ENCODE measurements at places on chromosomes 1 and 21.

DNA sequence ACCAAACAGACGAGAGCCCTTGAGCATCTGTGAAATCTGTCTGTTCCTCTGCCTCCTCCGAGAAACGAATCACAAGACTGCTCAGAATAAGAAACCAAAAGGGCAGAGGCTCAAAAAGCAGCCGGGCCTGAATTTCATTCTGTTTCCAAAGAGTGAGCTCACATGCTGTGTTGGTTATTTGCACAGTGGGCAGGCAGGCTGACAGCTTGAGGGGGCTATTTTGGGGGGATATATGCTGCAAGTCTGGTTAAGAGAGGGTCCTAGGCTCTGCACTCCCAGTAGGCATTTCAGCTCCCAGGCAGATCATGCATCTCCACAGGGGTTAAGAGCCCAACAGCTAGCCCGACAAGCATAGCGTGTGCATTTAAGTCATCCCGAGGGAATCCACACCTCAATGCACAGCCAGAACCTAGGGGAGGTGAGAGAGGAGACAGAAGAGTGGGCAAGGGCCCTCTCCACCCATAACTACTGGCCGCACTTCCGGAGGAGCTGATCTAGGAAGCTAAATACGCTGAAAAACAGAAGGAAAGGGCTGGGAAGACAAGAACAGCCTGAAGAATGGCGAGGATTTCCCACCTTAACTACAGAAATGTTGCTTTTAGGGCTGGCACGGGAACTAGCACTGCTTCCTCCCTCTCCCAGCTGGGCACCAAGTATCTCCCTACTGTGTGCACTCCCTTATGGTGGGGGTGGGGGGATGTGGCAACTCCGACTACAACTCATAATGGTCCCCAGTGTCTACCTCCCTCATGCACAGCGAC, 3.7 kb downstream of the PGBD5 start:
- H3K27me3 ChIP-seq, result no peaks in the 10 kb centered on the region
- H3K4me1 ChIP-seq, result no peaks in the 10 kb centered on the region
- no peak overlapping the region for H3K27ac ChIP-seq
- no peak overlapping the region for H3K4me3 ChIP-seq

DNA sequence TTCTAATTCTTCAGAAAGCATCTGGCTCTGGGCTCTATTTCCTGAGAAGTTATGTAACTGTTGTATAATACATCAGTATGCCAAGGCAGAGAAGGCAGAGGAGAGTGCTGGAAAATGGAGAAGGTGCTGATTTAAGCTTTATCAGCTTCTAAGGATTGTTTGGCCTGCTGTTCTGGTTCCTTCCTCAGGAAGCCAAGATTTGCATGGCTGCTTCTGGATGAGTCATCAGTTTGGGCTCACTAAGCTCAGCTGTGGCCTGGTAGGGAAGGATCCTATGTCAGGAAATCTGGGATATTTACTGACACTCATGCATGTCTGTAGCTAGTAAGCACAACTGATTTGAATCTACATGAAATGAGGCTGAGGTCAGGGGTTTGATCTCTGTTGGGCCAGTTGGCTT, 73.2 kb upstream of the ADGRL4 start:
- no peaks in the 10 kb centered on the region for H3K36me3 ChIP-seq
- DNase-seq, result no peak
- H3K27me3 ChIP-seq, result no peaks in the 10 kb centered on the region
- H3K4me3 ChIP-seq, result no peak overlapping the region
- no peaks in the 10 kb centered on the region for H3K4me1 ChIP-seq
- no peak overlapping the region for H3K27ac ChIP-seq

DNA sequence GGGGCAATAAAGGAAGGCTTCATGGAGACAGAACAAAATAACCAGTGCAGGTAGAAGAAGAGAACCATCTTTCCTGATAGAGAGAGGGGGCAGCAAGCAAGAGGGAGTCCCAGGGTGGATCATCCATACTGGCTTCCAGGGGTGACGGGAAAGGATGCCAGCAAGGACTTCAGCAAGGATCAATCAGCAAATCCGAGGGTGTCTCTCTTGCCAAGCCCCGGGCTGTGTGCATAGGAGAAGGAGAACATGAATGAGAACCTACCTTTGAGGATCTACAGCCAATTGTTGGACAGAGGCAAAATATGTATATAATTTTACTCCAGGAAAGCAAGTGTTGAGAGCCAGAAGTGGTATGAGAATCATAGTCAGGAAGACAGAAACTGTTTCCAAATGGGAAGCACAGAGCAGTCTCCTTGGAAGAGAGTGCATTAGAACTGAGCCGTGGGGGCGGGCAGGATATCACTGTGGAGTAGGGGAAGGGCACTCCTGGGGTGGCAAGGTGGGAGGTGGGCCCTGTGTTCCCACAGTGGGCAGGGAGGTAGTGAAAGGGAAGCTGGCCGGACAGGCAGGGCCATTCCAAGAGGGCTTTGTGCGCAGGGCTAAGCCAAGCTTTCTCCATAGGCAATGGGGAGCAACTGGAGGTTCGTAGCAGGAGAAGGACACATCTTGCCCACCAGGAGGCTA, 1.1 kb upstream of the S100A9 start:
- no peaks in the 10 kb centered on the region for H3K36me3 ChIP-seq
- H3K27ac ChIP-seq, result no peak overlapping the region
- H3K4me3 ChIP-seq, result no peak overlapping the region
- no peak for DNase-seq

- DNase-seq, result no peak
- no peaks in the 10 kb centered on the region for H3K36me3 ChIP-seq
- H3K27ac ChIP-seq, result no peak overlapping the region
- no peak overlapping the region for H3K4me3 ChIP-seq
These were observed 13.6 kb downstream of the PCNX2 start for GRCh38 chr1:233281711-233282581.

DNA sequence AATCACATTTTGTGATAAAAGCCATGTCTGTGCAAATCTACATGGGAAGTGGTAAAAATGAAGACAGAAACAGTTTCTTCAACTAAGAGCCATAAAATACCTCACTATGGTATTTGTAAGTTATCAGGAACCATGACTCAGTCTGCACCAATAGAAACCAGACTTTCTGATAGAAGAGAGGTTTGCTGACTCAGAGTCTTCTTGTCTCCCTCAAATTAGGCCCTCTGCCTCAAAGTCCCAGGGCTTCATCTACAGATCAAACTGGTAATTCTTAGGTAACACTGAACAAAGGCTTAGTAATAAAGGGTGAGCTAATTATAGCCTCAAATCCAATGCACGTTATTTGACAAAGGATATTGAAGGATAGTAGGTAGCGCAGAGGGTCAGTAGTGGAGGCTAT, 30.9 kb upstream of the SSX2IP start:
- H3K4me3 ChIP-seq, result no peak overlapping the region
- H3K4me1 ChIP-seq, result no peaks in the 10 kb centered on the region
- H3K27ac ChIP-seq, result no peak overlapping the region

DNA sequence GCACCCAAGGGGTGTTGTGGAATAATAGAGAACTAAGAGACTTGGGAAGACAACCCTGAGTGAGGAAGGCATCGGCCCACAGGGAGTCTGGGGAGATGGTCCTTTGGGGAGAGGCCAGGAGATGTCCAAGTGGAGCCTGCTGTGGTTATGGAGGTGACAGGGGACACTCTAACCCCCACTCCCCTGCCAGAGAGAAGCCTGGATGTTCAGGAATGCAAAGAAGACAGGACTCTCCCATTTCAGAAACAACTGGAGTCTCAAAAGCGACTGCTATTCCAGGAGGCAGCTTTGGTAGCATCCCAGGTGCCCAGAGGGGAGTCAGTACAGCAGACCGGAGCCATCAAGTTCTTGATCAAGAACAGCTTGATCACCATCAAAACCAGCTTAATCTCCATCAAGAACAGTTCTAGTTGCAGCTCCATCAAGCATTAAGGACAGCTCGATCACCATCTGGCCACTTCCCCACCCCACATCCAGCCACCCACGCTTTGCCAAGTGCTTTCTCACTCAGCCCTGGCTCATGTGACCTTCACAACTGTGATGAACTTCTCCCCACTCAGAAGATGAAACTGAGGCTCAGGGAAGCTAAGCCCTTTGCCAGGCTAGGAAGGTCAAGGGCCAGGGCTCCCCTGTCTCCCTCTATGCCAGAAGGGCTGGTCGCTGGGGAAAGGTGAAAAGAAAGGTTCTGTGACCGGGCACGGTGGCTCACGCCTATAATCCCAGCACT, 743 bp downstream of the CD52 start:
- no peaks in the 10 kb centered on the region for H3K36me3 ChIP-seq
- no peak overlapping the region for H3K4me3 ChIP-seq
- no peaks in the 10 kb centered on the region for H3K27me3 ChIP-seq
- H3K27ac ChIP-seq, result no peak overlapping the region

GRCh38 chr1:27031235-27032118, 18.8 kb upstream of the TENT5B start:
- H3K4me3 ChIP-seq, result peak overlapping the region; percentile 45
- no peaks in the 10 kb centered on the region for H3K27me3 ChIP-seq
- H3K4me1 ChIP-seq, result peaks cover 13% of the 10 kb centered on the region
- peak overlapping the region; percentile 80 for H3K27ac ChIP-seq
- DNase-seq, result peak; percentile 63

GRCh38 chr1:67748630-67749029, 63.6 kb downstream of the GADD45A start:
- no peaks in the 10 kb centered on the region for H3K4me1 ChIP-seq
- no peaks in the 10 kb centered on the region for H3K27me3 ChIP-seq
